ENCODE measurements at places on chromosomes 16 and 17. TPM values are rescaled to one million over a fixed set of nuclear protein-coding genes. Genes with fewer than 3 reads are reported as not detected.

- DNase-seq = no peak
These were observed 144.7 kb upstream of the CHMP6 start for GRCh38 chr17:80846932-80847331.

- DNase-seq = no peak
These were observed 228.3 kb upstream of the WSB1 start for GRCh38 chr17:27065588-27065987.

GRCh38 chr17:30340801-30341356 lies 7.0 kb upstream of the TMIGD1 start:
- no peak for DNase-seq

GRCh38 chr17:15920758-15921239 lies 24.1 kb upstream of the ADORA2B start:
- DNase-seq = no peak

GRCh38 chr16:50809561-50809960 lies 67.7 kb downstream of the CYLD start:
- DNase-seq = no peak

DNA sequence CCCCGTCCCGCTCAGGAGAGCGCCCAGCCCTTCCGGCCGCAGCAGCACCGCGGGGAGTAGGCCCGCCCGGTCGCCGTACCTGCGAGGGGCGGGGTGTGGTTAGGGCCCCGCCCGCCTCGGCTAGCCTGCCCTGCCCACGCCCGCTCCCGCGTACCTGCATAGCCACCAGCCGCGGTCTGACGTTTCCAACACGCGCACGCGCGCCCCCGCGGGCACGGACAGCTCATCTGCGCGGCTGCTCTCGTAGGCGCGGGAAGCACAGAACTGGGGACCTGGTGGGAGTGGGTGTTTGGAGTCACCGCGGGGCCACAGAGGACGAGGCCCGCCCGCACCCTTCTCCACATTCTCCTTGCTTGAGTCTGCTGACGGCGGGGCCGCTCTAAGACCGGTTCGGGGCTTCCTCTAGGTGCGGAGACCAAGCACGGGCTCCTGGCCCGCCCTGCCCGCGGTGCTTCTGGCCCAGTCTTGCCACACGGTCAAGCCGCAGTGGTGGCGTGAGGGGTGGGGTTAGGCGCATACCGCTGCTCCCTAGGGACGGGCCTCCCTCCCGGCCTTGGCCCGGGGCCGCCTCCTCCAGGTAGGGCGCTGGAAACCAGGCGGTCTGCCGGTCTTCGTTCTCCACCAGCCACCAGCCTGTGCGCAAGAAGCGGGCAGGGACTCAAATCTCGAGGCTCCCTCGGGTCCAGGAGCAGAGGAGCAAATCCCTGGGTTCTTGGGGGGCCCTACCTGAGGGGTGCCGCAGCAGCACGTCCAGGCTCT lies 1.8 kb downstream of the NOXO1 start:
- DNase-seq = no peak

- DNase-seq = no peak
These were observed 102.7 kb downstream of the ABCC6 start for GRCh38 chr16:16120382-16121184.

DNA sequence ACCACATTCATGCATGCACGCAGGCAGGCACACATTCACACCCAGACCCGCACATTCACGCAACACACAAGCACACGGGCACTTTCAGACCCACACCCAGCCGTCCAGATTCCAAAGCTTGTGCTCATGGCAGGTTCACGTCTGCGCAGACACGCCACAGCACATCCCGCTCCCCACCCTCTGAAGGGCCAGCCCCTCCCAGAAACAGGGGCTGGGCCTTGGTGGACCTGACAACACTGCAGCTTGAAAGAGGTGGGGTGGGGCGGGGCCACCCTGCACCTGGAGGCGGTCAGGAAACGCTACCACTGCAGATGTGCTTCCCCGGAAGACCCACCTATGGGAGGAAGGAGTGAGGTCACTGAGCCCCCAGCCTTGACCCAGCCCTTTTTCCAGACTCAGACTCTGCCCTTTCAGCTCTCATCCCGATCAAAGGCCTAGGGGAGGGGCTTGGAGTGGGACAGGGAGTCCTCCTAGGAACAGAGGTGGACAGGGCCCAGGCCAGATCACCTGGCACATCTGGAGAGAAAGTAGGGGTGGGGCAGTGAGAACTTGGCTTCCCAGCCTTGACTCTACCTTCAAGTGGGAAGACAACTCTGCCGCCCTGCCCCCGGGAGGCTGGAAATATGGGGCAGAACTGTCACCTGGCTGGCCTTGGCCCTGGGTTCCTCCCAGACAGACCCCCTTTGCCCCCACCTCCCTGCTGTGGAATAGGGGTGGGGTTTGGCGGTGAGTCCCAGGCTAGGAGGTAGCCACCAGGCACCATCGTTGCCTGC lies 11.0 kb downstream of the P3H4 start:
- no peak for DNase-seq

DNA sequence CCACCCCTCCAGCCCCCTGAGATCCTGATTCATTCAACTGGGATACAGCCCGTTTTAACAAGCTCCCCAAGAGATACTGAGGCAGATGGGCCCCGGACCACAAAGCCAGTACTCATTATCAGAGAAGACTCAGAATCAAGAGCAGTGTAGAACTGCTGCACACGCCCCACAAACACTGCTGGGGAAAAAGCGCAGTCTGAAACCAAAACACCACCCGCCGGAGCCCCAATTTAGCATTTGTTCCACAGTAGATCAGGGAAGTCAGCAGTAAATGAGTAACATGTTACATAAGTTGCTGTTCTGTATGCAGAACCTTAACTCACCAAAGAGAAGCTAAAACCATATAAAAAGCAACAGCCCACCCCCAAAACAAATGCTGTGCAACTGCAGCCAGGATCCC lies 123.6 kb downstream of the CDYL2 start:
- no peak for DNase-seq

DNA sequence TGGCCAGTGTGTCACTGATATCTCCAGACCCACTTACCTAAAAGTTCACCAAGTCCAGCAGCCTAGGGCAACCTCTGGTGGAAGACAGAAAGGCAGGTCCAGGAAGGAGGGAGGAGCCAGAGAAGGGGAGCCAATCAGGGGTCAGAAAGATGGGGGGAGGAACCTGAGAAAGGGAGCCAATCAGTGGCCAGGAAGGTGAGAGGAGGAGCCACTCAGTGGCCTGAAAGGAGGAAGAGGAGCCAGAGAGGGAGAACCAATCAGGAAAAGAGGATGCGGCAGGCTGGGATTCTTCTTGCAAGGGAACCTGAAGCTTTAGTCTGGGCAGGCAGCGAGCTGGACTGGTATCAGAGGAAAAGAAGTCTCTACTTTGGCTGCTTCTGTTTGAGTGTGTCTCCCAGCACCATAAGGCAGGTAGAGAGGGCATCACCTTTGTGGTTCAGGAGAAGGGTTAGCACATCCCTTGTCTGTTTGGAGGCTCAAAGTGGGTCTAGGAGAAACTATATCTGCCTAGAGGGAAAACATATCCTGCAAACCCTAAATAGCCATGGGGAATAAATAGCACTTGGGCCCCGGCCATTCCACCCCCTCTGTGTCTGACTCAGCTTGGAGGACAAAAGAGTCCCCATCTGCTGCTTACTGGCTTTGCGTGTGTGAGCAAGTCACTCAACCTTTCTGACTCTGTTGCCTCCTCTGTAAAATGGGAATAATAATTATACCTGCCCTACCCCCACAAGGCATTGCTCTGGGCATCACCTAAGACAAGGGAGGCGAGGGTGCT lies 43.4 kb upstream of the CRHR1 start:
- DNase-seq = peak; percentile 16

The FBRS gene
- total RNA-seq = 109 TPM

The ASPSCR1 gene
- 34.0 TPM for total RNA-seq

The NACA2 gene
- total RNA-seq = not detected

The RAB26 gene
- total RNA-seq = 0.20 TPM

All from activated CD4-positive, alpha-beta T cell treated with anti-CD3 and anti-CD28 coated beads, Interleukin-2, amount 10 ng/mL, durations not matched to agents 7 days and 5 days (primary cell).